ENCODE measurements at places on chromosomes 5 and 9.

- DNase-seq: no peak
Observed at GRCh38 chr9:551986-552929, 289.2 kb upstream of the DMRT1 start.

DNA sequence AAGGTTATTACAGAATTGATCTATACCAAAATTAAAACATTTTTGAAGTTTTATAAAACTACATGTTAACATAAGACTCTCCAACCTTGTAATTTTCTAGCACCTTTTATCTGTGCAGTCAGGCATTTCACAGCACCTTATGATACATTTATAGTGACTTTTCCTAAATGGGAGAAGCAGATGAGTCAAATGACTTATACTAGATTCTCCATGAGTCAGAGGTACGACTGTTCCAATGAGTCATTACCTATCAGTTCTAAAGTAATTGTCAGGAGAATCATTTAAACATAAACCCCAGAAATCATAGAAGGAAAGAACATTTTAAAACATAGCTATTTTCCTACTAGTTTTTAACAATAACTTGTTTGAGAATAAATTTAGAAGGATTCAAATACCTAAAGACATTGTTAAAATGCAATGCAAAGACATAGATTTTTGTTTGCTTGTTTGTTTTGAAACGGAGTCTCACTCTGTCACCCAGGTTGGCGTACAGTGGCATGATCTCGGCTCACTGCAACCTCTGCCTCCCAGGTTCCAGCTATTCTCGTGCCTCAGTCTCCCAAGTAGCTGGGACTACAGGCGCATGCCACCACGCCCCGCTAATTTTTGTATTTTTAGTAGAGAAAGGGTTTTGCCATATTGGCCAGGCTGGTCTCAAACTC is 34.7 kb upstream of the DMXL1 start:
- no peak for DNase-seq

DNA sequence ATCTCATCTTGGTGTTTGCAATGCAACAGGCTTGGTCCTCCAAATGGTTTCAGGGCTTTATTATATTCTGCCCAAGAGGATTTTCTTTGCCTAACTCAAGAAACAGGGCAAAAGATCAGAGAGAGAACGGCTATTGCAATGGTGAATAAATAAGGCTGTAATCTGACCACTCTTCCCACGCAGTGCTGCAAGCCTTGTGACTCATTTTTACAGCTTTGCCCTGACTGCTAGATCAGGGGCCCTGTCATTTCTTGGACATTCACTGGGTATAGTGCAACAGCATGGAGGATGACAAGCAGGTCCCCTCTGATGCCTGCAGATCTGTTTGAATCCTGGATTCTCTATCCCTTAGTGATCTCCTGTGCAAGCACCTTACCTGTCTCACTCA is 459.1 kb downstream of the EBF1 start:
- no peak for DNase-seq

- DNase-seq: no peak
Observed at GRCh38 chr5:150108711-150109514, 22.6 kb upstream of the CSF1R start.
